G401 (cell line): ENCODE measurements at places on chromosomes 11 and 22. TPM values are rescaled to one million over a fixed set of nuclear protein-coding genes. Genes with fewer than 3 reads are reported as not detected.

GRCh38 chr11:88420165-88420791 lies 82.7 kb upstream of the CTSC start:
- DNase-seq: no peak

- DNase-seq: no peak
Observed at GRCh38 chr11:118314988-118315411, 10.5 kb downstream of the CD3E start.

The CHRDL2 gene
- not detected in 2 replicates for total RNA-seq

DNA sequence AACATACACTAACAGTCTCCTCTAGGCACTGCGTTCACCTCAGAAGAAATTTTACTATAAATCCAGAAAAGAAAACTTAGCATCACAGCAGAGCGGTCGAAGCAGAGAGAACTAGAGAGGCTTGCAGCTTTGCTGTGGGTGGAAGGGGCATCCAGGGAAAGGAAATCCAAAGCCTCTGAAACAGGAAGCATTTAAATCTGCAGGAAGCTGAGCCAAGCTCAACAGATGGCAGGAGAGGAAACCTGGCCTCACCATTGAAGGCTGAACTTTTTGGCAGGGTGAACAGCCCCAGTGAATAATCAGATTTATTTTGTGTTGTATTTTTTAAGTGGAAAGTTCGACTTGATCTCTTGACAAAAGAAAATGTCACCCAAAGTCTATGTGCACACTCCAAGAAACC lies 858.1 kb downstream of the OPCML start:
- DNase-seq: peak; percentile 96

The APOL4 gene
- total RNA-seq: not detected in 2 replicates

DNA sequence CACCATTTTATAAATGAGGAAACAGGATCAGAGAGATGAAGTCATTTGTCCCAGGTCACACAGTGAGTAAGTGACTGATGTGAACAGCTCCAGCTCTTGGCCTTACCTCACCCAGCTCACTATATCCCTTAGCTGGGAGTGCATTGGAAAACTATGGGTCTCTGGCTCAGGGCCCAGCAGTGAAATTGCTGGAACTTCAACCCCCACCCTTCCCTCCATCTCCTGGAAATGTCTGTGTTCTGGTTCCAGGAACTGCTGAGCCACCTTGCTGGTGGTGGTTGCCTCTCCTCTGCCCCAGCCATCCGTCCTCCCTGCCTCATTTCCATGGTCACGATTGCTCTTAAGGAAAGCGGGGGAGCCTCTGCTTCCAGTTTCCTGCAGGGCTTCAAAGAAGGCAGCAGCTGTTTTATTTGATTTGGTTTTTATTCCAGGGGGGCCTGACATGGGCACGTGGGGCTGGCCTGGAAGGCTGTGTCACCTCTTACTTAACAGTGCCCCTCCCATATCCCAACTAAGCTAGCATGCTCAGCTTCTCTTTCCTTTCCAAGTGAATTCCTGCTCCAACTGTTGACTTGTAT lies 46.2 kb upstream of the CSTF3 start:
- no peak for DNase-seq

The SCUBE1 gene
- total RNA-seq: 10.4 and 28.9 TPM in 2 replicates

DNA sequence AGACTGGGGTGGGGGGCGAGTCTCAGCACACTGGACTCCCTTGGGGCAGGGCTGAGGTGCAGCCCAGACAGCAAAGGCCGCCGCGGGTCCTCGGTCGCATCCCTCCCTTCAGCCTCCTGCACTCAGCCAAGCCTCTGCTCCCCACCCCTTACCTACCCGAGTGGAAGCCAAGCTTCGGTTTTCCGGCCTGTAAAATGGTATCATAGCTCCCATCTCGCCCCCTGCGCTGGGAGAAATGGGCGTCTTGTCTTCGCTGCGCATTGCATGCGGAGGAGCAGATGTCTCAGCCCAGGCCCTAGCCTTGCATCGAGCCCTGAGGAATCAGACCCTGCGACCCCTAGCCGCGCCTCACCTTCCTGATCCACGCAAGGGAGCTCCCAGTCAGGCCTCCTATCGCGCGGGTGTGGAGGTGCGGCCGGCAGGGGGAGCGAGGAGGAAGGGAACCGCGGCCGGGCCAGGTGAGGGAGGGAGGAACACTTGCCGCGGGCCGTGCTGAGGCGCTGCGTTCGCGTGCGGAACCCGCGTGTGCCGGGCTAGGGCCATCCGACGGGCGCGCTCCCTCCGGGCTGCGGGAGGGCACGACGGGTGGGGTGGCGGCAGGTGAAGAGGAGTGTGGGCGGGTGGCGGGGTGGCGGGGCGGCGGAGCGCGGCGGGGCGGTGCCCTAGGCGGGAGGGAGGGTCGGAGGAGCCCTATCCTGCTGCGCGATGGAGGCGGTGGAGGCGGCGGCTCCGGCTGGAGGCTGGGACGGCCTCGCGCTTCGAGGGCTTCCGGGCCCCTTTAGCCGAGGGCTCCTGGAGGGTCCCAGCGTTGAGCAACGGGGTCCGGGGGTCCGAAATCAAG lies 4.1 kb upstream of the TBX1 start:
- peak; percentile 18 for DNase-seq

DNA sequence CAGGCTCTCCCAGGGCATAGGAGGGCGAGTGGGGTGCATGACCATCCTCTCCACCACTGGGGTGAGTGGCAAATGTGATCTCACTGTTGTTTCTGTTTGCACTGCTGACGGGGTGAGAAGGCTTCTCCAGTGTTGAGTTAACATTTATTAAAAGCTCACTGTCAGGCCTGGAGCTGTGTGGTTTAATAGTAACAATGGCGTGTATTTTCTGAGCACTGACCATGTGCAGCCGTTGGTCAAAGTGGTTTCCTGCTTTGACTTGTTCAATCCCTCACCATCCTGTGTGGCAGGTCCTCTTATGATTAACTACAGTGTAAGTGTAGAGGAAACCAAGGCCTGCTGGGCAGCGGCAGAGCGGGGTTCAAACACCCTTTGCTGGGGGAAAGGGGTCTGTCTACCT lies 4.4 kb downstream of the A4GALT start:
- no peak for DNase-seq

DNA sequence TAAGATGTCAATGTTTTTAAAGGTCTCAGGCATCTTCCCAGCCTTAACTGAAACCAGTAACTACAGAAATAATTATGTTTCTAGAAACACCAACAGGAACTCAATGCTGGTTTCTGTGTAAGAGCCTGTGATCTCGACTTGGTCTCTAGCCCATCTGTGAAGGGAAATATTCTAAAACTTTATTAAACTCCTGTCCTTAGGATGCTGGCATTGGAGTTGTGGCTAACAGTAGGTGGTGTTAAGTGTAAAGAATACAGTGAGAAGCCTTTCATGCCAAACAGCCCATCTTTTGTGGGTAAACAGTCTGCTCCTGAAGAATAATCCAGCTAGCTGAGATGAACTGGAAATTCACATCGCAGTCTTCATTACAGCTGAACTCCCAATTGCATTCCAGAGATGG lies 133.2 kb downstream of the ADAMTS15 start:
- no peak for DNase-seq
